ENCODE measurements at places on chromosomes 1 and 21.

DNA sequence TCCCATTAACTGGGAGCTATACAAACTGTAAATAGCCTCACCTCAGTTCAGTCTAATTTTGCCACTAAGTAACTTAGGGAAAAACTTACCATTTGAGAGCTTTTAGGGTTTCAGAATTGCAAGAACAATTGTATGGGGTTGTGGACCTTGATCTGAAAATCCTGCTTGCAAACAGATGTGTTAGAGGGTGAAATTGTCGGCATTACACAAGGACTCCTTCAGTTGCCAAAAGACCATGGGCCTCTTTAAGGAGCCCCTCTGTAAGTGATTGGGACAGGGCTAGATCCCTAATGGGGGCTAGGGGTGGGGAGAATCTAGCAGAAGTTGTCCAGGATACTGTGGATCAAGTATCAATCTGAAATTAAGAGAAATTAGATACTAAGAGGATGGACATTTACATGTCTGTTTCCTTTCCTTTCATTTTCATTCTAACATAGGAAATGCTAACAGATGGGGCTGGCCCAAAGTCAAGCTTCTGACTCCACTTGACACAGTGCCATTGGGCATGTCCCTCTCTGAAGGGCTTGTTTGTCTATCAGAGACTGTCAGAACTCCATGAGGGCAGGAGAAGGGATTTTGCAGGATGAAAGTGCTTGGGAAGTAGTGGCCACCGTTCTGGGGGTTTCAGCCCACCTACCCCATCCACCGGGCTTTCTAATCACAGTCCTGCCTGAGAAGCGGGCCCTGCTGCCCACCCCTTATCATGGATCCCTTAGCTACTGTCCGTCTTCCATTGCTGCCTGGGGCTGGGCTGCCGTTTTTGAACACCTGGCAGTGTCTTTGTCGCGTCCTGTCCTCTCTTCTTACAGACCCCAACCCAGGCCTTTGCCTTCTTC, 54.7 kb downstream of the STUM start:
- peak; percentile 76 for DNase-seq

DNA sequence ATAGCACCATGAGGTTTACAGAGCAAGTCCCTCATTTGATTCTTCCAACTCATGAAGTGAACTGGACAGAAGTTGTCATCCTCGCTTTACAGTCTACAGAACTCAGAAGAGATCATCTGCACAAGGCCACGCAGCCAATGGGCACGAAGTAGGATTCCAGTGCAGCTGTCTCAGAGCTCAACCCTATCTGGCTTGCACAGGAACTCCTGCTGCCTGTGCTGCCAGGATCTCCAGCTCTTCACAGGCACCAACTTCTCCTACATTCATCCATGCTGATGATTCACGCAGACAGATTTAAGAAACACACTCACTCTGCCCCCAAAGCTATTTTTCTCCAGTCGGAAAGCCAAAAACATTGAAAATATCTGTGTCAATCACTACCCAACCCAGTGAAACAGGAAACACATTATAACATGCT, 157.0 kb downstream of the RERE start:
- DNase-seq = peak; percentile 76

GRCh38 chr1:89732643-89733222, 88.1 kb upstream of the LRRC8D start:
- no peak for DNase-seq

DNA sequence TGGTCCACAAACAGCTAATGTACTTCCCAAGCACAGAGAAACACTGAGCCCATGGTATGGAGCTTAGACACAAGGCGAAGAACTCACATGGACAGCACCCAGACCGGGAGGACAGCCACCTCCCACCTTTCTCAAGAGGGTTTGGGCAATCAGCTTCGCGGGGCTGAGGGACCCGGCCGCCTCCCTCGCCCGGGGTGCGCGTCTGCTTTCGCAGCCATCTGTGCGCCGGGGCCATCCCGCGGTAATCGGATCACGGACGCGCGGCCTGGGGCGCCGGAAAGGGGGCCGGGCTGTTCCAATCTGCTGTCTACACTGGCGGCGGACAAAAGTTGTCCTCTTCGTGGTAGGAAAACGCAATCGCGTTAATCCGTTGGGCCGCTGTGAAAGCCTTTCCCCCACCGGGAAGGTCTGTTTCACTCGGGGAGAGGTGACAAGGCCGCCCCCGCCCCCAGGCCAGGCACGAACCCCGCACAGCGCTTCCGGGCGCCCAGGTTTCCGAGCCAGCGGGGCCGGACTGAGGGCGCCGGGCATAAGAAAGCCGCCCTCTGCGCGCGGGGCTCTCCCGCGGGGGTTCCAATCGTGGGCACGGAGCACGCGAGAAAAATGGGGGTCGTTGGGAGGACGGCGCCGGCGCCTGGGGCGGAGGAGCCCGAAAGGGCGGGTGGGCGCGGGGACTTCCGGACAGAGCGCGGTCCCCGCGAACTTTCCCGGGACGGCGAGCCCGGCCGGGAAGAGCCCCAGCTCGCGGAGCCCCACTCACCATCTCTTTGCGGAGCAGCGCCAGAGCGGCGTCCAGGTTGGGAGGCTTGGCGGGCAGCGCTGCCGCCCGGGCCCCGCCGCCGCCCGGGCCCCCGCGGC, 664 bp downstream of the FAM89A start:
- DNase-seq = no peak

GRCh38 chr1:14413819-14414490, 184.5 kb upstream of the KAZN start:
- no peak for DNase-seq

DNA sequence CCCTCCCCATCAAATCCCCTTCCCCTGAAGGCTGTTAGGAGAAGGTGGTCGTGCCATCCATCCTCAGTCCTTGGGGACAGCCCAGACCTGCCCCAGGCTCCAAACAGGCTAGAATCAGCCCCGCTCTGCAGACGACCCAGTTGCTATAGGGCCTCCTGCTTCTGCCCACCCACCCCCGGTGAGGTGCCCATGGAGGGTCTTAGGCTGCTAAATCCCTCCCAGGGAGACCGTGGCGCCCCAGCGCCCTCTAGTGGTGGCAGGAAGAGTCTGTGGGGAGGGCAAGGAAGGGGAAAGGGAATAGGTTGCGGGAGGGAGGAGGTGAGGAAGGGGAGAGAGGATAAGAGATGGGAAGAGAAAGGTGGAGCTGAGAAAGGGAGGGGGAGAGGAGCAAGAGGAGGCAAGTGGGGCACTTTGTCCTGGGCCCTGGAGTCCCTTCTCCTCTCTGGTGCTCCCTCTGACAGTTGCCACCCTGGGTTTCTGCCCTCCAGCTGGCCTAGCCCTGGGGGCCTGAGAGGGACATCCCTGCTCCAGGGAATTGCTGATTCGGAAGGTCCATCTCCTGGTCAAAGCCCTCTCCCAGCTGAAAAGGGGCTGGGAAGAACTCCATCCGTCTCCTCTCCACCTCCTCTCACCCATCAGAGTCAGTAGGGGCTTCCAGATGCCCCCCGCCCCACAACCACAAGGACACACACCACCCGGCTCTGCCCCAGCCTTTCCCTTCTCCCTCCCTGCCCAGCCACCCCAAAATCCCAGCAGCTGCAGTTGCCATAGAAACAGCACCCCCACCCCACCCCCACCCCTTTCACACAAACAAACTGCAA, 55.4 kb downstream of the CAMK2N1 start:
- no peak for DNase-seq

- DNase-seq = no peak
Observed at GRCh38 chr1:87523466-87523865, 194.8 kb downstream of the LMO4 start.

DNA sequence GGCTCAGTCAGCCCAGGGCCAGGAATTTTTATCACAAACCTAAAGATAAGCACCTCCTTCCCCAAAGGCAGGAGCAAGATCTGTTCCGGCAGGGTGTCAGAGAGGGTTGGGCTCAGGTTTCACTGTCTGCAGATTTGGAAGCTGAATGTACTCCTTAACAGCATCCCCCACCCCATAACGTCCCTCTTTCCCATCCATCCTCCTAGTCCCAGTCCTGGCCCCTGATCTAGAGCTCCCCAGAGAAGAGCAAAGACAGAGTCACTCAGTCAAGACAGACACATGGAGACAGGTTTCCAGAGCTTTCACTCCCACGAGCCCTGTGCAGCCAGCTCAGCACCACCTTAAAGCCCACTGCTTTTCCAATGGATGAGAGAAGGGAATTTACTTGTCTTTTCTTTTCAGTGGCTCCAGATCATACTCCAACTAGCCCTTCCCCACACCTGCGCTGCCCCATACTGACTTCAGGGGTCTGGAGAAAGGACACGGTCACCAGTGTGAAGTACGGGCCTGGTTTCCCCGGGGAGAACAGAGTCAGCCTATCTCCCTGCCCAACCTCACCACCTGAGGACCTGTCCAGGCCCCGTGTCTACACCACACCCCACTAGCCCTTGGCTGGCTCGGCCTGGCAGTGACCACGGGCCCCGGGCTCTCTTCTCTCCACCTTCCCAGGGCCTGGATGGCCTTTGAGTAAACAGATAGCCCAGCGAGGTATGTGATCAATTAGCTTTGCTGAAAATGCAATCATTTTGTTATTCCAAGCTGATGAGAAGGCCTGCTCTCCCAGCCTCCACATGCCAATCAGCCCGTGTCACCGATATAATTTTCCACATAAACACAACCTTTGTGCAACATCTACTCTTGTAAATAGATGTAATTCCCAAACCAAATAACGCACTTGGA, 249.1 kb downstream of the FOXD2 start:
- peak; percentile 64 for DNase-seq

DNA sequence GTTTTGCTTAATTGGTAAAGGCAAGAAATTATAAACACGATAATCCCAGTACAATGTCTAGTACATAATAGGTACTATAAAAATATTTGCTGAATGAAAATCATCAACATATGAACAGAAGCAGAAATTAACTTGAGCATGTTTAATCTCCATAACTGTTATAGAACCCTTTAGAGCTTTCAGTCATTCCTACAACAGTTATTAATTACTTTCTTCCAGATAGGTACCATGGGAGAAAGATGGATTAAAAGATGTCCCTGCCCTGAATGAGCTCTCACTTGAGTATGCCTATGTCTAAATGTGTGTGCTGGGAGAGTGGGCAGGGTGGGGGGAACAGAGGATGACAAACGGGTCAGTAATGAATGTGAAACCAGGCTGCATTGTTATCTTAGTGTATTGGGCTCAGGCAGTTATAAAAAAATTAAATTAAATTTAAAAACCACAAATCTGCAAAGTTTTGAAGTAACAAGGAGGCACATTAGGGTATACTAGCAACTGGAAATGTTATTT, 2.4 kb downstream of the EPS15 start:
- no peak for DNase-seq

DNA sequence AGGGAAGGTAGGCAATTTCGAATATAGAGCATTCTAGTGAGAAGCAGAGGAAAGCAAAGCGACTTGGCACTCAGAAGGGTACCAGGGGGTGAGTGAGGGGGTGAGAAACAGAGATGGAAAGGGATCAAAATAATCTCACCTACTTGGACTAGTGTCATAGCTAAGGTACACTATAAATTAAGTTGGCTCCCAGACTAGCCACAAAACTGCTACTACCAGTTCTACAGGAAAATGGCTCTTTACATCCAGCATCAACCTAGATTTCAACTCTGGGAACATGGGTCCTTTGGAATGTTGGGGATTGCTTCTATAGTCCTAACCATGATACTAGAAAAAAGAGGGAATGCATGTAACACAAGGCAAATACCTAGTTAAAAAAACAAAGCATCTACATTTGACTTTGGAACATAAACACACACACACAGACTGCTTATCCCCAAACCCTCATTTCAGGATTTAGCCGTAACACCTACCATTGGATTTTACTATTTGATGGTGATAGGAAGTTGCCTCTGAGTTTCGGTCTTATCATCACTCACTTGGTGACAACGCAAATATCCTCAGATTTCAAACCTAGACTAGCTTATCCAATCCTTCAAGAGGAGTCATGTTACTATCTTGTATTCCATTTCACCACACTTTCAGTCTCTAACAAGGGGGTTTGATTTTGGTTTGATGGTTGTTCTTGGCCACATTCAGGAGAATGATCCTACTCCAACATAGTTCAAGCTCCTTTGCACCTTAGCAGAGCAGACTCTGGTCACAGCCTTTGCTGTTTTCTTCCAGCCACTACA, 5.6 kb downstream of the ZBTB21 start:
- DNase-seq = no peak

DNA sequence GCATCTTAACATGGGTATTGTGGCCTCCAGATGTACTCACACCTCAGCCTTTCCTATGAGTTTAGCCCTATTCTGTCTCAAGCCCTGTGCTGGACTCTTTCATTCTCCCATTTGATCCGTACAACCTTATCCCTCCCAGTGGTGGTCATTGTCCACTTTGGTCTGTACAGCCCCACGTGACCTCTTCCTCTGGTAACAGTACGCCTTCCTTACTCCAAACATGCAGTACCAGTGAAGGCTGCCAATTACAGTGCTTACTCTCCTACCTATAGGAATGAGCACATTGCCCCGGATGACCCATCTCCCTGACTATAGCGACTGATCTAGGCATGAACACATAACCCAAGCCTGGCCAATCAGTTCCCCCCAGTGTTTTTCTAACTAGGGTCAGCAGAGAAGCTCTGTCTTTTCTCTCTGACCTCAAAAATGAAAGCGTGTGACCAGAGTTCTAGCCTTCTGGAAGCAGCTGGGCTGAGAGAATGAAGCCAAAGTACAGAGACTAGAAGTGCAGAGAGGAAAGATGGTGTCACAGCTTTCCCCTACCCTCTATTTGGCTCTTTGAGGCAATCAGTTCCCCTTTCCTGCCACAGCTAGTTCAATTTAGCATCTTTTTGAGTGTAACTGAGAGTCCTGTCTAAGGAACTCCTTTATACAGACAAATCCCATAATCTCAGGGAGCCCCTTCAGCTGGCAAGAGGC, 9.9 kb upstream of the QSOX1 start:
- no peak for DNase-seq

GRCh38 chr1:183993132-183993531, 44.4 kb downstream of the COLGALT2 start:
- DNase-seq = no peak

- no peak for DNase-seq
Observed at GRCh38 chr1:206101351-206102045, 15.7 kb downstream of the AVPR1B start.

- no peak for DNase-seq
Observed at GRCh38 chr1:3456449-3456963, 2.0 kb downstream of the ARHGEF16 start.

Measured in cardiac septum (tissue), 1 donor.